Adipocyte (in vitro differentiated cells): ENCODE measurements at places on chromosomes 12 and 14.
A peak's percentile ranks its signal among the peaks of the same experiment; 100 is the strongest.

DNA sequence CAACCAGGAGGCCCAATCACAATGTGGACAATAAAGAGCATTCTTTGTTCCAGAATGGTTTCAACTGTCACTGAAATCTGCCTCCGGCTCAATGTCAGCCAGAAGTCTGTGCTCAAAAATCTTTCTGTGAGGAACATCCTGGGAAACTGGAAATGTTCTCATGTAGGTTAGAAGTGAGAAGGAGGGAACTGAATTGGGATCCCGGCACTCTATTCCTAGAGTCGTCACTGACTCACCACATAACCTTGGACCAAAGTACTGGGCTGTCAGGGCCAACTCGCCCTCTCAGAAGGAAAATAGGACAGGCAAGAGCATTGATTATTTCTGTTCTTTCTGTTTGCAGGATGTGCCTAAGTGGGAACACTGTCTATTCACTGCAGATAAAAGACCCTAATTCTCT lies 57.6 kb downstream of the PRKAB1 start:
- no peak for DNase-seq

DNA sequence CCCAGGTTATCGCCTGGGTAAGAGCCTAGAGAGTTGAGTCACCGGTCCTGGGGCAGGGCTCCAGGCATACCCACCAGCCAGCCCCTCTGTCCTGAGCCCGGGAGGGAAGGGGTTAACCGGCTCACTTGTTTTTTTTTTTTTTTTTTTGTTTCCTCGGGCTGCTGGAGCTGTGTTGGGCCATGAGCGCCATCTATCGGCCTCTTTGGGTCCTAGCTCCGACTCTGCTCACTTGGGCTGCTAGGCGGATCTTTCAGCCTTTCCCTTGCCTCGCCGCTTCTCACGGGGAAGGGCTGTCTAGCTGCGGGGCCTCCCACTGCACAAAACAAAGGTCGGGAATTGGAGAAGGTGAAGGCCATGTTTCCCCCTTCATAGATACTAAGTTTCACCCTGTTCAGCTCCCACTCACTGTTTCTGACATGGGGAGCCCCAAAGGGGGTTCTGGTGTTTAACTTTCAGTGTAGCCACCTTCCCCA lies 2.8 kb upstream of the SMUG1 start:
- peak; percentile 93 for DNase-seq

- no peak for DNase-seq
These were observed 45.5 kb upstream of the EML1 start for GRCh38 chr14:99747582-99748330.

DNA sequence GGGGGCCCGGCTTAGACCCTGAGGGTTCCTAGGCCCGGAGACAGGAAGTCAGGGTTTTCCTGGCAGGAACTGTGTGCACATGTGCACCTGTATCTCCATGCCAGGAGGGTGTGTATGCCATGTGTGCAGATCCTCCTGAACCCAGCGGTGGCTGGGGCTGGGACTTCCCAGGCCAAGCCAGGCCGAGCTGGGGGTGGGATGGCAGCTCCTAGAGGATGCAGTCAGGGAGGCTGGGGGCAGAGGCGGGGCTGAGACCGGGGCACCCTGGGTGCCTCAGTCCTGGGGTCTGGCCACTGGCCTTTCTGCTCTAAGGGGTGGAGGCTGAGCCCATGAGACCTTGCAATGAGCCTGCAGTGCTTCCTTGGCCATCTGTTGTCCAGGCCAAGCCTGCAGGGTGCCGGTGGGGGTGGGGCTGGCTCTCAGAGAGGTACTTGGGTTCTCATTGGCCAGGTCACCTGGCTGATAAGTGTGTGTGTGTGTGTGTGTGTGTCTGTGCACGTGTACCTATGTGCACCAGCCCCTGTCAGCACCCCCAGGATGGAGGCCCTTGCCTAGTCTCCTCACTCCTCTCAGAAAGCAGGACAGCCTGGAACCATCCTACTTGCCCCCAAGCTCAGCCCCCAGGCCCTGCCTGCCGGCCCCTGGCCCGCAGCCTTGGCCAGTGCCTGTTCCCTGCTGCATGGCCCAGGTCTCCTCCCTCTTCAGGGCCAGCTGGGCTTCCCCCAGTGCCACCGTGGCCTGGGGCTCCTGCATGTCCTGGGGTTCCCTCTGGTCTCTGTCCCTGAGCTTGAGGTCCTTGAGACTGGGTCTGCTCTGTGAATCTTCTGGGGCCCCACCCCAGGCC lies 10.6 kb upstream of the TNFAIP2 start:
- DNase-seq: no peak

GRCh38 chr14:87233266-87233665 lies 759.7 kb downstream of the GALC start:
- no peak for DNase-seq

- no peak for DNase-seq
These were observed 46.7 kb downstream of the RIN3 start for GRCh38 chr14:92560106-92560865.

GRCh38 chr12:108190529-108190928 lies 61.4 kb downstream of the WSCD2 start:
- DNase-seq: peak; percentile 2

DNA sequence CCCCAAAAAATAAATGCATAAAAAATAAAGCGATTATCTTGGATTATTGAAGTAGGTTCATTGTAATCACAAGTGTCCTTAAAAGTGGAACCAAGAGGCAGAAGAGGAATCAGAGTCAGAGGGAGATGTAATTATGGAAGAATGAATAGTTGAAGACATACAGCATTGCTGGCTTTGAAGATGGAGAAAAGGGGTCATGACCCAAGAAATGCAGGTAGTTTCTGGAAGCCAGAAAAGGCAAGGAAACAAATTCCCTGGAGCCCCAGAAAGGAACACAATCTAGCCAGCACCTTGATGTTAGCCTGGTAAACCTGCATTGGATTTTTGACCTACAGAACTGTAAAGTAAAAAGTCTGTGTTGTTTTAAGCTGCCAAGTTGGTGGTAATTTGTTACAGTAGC lies 57.5 kb upstream of the PTGR2 start:
- DNase-seq: no peak

DNA sequence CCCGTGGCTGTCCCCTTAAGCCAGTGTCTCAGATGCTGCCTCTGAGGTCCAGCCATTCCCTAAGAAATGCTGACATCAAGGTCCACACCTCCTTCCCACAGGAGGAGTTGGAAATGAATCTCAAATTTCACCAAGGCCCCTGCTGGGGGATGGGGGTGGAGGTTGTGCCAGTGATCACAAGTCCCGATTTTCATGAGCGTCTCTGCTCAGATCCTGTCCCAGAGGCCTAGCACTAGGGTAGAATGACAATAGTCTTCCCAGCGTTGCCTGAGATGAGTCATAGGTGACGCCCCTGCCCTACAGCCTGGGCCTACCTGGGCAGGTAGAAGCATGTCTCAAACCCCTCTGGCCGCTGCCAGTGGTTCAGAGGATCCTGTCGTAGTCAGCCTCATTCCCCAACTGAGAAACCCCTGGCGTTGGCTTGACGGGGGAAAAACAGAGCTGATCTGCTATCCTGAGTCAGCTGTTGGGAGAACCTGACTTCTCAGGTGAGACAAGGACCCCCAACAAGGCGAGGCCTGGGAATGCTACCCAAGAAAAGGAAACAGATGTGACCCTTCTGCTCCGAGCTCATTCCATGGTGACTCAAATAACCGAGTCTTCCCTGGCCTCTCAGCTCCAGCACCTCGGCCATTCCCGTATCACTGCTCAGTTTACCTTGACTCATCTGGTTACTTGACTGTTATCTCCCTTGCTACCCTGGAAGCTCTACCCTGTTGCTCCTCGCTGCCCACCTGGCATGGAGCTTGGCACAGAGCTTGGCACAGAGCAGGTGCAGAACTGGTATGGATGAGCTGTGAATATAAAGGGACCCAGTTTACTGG lies 21.8 kb upstream of the SPPL3 start:
- DNase-seq: no peak

DNA sequence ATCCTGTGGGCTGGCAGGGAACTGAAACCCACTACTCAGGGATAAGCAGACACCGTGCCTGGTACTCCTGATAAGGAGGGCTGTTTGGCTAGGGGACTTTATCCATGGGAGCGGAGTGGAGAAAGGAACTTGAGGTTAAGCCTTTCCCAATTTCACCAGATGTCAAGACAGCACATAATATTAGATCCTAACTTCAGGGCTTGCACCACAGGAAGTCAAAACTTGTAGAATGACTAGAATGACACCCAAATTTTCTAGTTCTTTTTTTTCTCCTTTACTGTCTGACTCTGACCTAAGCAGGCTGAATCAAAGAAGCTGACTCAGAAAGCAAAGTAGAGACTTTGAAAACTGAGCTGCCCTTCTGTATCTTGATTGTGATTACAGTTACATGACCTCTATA lies 7.1 kb upstream of the CGRRF1 start:
- DNase-seq: peak; percentile 18

GRCh38 chr12:111954969-111955368 lies 58.0 kb downstream of the TMEM116 start:
- DNase-seq: no peak

GRCh38 chr12:62621101-62621638 lies 154.5 kb downstream of the MON2 start:
- DNase-seq: no peak

GRCh38 chr12:124032265-124032886 lies 59.4 kb downstream of the ZNF664 start:
- peak; percentile 91 for DNase-seq

DNA sequence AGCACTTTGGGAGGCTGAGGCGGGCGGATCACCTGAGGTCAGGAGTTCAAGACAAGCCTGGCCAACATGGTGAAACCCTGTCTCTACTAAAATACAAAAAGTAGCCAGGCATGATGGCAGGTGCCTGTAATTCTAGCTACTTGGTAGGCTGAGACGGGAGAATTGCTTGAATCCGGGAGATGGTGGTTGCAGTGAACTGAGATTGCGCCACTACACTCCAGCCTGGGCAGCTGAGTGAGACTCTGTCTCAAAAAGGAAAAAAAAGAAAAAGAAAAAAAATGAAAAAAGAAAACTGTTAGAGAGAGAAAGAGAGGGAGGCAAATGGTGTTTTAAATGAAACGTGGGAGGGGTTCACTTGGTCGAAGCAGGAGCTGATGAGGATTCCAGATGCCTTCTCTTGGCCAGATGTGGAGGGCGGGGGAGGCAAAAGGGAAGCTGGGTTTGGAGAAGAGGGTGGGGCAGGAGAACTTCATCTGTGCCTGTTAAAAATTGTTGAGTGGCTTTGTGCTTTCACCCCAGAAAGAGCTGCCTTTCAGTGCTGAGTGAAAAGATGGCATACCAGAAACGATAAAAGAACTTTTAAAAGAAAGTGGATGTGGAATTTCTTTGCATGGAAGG lies 1.1 kb downstream of the EMP1 start:
- peak; percentile 84 for DNase-seq

GRCh38 chr12:39368891-39369290 lies 74.0 kb downstream of the KIF21A start:
- DNase-seq: no peak

DNA sequence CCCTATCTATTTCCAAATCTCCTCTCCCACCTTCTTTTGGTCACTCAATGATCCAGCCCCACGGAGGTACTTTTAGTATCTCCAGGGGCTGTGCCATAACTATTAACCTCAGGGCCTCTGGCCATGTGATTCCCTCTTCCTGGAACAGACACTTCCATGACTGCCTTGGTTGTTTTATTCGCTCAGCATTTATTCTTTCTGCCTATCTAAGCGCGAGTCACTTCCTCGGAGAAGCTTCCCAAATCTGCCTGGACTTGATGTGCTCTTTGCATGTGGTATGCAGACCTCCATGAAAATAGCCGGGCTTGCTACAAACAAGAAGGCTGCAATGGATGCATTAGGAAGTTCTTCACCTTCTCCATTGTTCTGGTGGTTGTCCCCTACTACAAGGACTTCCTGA lies 939.0 kb upstream of the TMEM132C start:
- DNase-seq: no peak

DNA sequence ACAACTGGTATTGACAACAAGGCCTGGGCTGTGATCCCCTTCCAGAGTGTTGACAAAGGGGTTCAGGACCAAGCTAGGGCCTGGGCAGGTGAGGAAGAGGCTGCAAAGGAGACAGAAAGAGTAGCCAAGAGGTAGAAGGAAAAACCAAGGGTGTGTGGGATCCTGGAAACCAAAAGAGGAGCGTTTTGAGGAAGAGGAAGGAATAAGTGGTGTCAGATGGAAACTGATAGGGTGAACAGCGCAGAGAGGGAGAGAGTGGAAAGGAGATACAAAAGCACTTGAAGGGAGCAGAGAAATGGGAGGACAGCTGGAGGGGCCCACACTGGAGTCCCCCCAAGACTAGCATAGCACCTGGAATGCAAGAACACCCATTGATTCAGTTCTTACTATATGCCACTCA lies 8.3 kb upstream of the HVCN1 start:
- no peak for DNase-seq

DNA sequence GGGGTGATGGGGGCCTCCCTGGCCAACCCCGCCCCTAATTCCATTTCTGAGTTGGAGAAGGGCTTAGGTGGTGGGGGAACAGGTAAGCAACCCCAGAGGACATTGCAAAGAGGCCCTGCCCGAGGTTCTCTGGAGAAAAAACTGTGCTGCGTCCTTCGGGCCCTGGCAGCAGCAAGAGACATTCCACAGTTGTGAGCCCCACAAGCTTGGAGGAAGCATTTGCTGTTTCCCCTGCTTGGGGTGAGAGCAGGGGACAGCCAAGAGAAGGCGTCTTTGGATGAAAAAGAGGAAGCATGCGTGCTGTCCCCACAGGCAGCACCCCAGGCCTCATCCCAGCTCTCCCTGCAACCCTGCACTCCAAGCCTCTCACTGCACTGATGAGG lies 1.3 kb downstream of the BDKRB2 start:
- no peak for DNase-seq

DNA sequence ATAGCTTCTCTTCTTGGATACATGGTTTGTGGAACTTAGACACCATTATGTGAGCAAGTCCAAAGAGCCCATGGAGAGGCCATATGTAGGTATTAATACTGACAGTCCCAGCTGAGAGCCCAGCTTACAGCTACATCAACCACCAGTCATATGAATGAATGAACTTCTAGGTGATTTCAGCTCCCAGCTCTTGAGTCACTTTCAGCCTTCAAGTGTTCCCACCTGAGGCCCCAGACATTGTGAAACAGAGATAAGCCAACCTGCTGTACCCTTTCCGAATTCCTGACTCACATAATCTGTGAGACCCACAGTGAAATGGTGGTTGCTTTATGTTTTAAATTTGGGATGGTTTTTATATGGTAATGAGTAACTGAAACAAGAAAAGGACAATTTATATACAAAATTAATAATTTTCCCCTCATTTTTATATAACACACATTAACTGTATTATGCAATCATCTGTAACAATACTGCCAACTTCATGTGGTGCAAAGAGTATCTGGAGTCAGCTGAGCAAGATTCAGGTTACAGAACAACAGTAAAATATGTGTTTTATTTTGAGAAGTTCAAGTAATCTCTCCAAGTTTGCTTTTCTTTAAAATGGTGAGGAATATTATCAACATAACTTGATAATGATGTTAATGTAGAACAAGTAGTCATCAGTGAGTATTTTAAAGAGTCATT lies 27.7 kb upstream of the FBXO33 start:
- peak; percentile 51 for DNase-seq

DNA sequence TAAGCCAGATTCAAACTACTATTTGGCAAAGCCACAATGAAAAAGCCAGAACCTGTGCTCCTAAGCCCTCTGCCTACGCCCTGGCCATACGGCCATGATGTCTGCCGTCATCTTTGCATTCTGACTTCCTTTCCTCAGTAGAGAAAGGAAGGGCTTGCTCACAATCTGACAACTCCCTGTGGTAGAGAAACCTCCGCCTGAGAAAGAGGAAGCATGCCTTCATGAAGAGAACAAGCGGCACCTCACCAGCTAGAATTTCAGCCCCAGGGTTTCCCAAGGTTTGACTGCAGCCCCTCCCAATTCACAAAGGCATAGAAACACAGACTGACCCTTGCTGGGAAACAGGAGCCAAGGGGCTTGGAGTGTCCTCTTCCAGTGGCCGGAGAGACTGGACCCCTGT lies 25.7 kb downstream of the TEP1 start:
- no peak for DNase-seq

- DNase-seq: no peak
These were observed 5.5 kb downstream of the HOXC10 start for GRCh38 chr12:53990311-53991076.
